Esophagus (tissue), 2 donors: ENCODE measurements at places on chromosomes 6 and 20. TPM values are rescaled to one million over a fixed set of nuclear protein-coding genes. Genes with fewer than 3 reads are reported as not detected.

EPPIN gene
- not detected for polyA plus RNA-seq

PRRT1 gene
- 2.3 TPM for polyA plus RNA-seq

ABHD16A gene
- polyA plus RNA-seq, result 40.1 TPM

NKX2-4 gene
- polyA plus RNA-seq, result not detected

SNAI1 gene
- polyA plus RNA-seq, result 0.86 TPM

CST3 gene
- polyA plus RNA-seq, result 262 TPM

CLVS2 gene
- not detected for polyA plus RNA-seq

BTN1A1 gene
- polyA plus RNA-seq, result not detected

HLA-DOA gene
- 0.49 TPM for polyA plus RNA-seq

BPIFB3 gene
- polyA plus RNA-seq, result not detected

RSPO3 gene
- 2.3 TPM for polyA plus RNA-seq

ENPP1 gene
- polyA plus RNA-seq, result 0.84 TPM

SYCP2L gene
- 0.63 TPM for polyA plus RNA-seq

ZBP1 gene
- polyA plus RNA-seq, result 0.25 TPM

IPCEF1 gene
- polyA plus RNA-seq, result 0.65 TPM

MUC21 gene
- polyA plus RNA-seq, result 912 TPM

EPHA7 gene
- polyA plus RNA-seq, result 0.49 TPM

EPM2A gene
- polyA plus RNA-seq, result 1.6 TPM
